ENCODE measurements at places on chromosomes 6 and 20. TPM values are rescaled to one million over a fixed set of nuclear protein-coding genes. Genes with fewer than 3 reads are reported as not detected.

Gene MYB
- total RNA-seq, result 0.90 TPM

GRCh38 chr6:15804164-15805154 lies 141.6 kb upstream of the DTNBP1 start:
- peaks cover 5% of the 10 kb centered on the region for H3K27me3 ChIP-seq
- H3K4me3 ChIP-seq, result no peak overlapping the region
- no peaks in the 10 kb centered on the region for H3K4me1 ChIP-seq

DNA sequence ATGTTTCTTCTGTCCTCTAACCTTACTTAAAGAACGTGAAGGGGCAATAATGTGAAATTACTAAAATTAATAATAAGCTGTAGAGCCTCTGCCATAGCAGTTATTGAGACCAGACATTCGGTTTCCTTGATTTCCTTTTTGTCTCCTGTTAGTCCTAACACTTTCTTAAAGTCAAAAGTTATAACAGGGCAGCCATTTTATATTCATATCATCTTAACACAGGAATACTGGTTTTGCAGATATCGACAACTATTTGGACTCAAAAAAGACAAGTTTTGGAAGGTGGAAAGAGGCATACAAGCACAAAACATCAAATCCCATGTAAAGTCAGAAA lies 33.5 kb downstream of the HFE start:
- no peak overlapping the region for H3K27ac ChIP-seq
- H3K4me1 ChIP-seq, result peaks cover 5% of the 10 kb centered on the region
- no peaks in the 10 kb centered on the region for H3K27me3 ChIP-seq
- DNase-seq, result no peak
- H3K36me3 ChIP-seq, result no peaks in the 10 kb centered on the region

- no peaks in the 10 kb centered on the region for H3K36me3 ChIP-seq
- no peaks in the 10 kb centered on the region for H3K27me3 ChIP-seq
- H3K4me3 ChIP-seq, result no peak overlapping the region
Observed at GRCh38 chr20:35305682-35306556, 13.7 kb upstream of the FAM83C start.

DNA sequence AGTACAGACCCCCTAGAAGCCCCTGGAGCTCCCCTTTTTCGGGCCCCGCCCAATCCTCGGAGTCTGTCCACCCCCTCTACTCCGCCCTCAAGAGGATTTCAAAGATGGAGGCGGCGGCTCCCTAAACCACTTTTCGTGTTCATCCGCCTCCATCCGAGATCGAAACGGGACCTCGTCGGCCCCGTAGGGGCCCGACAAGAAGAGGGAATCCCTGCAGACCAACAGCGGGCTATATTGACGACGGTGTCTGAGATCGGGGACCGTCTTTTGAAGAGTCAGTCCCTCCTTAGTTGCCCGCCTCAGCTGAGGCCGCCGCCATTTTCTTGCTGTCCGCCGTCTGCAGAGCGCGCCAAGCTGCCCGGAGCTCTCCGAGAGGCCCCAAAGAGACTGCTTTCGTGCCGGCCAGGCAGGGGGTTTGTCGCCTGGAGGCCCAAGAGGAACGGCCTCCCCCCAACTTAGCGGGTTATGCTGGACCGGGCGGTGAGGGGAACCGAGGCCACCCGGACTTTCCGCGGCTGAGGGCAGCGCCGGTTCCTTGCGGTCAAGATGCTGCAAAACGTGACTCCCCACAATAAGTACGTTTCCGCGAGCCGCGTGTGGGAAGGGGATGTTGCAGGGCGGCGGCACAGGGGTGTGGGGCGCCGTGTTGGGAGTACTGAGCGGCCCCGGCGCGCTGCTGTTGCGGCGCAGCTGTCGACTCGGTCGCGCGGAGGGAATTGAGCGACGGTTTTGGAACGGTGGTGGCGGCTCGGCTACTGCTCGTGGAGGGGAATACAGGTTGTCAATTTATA lies 4.2 kb downstream of the BRD2 start:
- H3K4me3 ChIP-seq, result peak overlapping the region; percentile 92
- no peak for DNase-seq
- no peaks in the 10 kb centered on the region for H3K27me3 ChIP-seq
- H3K4me1 ChIP-seq, result peaks cover 8% of the 10 kb centered on the region
- H3K36me3 ChIP-seq, result peaks cover 39% of the 10 kb centered on the region

DNA sequence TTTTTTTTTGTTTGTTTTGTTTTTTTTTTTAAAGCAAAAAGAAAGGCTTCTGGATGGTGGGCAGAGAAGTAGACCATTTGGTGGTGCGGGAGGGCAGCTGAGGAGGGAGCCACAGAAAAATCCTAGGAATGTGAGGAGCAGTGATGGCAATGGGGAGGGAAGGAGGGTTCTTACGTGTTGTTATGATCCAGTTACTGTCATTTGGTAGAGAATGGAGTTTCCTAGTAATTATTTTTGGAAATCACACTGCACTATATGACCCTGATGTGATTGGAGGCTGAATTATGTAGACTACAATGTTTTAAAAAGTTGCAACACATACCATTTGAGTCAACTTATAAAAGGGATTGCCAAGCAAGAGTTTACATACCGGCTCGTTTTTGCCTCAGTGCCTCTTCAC lies 22.1 kb downstream of the ADGRF5 start:
- no peak overlapping the region for H3K4me3 ChIP-seq
- no peak overlapping the region for H3K27ac ChIP-seq
- no peaks in the 10 kb centered on the region for H3K27me3 ChIP-seq
- DNase-seq, result no peak
- no peaks in the 10 kb centered on the region for H3K4me1 ChIP-seq
- H3K36me3 ChIP-seq, result no peaks in the 10 kb centered on the region

DNA sequence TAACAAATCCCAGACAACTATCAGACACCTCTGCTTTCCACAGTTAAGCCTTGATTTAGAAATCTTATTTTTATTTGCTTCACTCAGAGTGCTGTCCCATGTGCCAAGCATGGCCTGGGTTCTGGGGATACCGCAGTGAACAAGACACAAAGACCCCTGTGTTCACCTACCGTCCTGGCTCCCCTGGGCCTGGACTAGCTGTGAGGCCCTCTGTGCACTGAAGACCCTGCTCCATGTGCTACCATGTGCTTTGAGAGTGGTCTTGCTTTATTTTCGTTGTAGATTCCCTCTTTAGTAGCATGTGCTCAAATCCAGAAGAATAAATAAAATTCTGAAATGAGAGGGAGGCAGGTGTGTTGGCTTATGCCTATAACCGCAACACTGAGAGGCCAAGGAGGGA lies 22.5 kb downstream of the SUMO4 start:
- no peaks in the 10 kb centered on the region for H3K36me3 ChIP-seq
- H3K27ac ChIP-seq, result no peak overlapping the region
- no peak overlapping the region for H3K4me3 ChIP-seq
- H3K27me3 ChIP-seq, result peaks cover 6% of the 10 kb centered on the region

DNA sequence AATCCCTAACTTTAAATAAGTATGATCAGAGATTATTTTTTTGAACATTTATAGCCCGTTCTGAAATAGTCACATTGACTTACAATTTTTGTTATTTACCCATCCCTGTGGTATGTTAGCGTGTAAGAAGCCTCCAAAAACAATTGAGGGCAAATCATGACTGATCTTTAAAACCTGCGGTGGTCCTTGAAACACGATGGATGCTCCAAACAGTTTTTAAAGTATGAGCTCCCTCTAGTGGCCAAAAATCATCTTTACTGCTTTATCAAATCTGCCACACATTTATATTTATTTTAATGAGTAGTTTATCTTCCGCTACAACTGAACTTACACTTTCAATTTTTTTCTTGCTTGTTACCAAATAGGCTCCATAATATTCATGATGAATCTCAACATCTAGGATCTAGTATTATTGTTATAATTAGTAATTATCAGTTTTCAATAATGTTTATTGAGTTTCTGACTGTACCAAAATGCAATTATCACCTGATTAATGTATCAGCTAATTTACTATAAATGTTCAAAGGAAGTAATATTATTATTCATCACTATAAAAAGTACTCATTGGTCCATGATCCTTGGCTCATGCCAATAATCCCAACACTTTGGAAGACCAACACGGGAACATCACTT lies 52.2 kb downstream of the MARCKS start:
- H3K27ac ChIP-seq, result no peak overlapping the region
- H3K27me3 ChIP-seq, result no peaks in the 10 kb centered on the region
- DNase-seq, result peak; percentile 79
- peaks cover 2% of the 10 kb centered on the region for H3K4me1 ChIP-seq

- peaks cover 11% of the 10 kb centered on the region for H3K36me3 ChIP-seq
- H3K4me3 ChIP-seq, result peak overlapping the region; percentile 63
- DNase-seq, result peak; percentile 35
- peaks cover under 1% of the 10 kb centered on the region for H3K4me1 ChIP-seq
- peak overlapping the region; percentile 52 for H3K27ac ChIP-seq
Observed at GRCh38 chr6:71420095-71420692, 131.6 kb downstream of the OGFRL1 start.
